ENCODE measurements at places on chromosomes 2 and 18. TPM values are rescaled to one million over a fixed set of nuclear protein-coding genes. Genes with fewer than 3 reads are reported as not detected.
A peak's percentile ranks its signal among the peaks of the same experiment; 100 is the strongest.

Gene ANKRD30BL
- total RNA-seq = not detected

Gene PPP3R1
- 63.5 TPM for total RNA-seq

Gene FAM237A
- total RNA-seq = not detected

- H3K4me1 ChIP-seq = no peaks in the 10 kb centered on the region
- H3K36me3 ChIP-seq = no peaks in the 10 kb centered on the region
- no peak overlapping the region for H3K4me3 ChIP-seq
- no peak for DNase-seq
Measured at GRCh38 chr2:236691799-236692167, 122.2 kb downstream of the ACKR3 start.

- no peaks in the 10 kb centered on the region for H3K36me3 ChIP-seq
- no peaks in the 10 kb centered on the region for H3K27me3 ChIP-seq
- H3K4me3 ChIP-seq = no peak overlapping the region
Measured at GRCh38 chr18:28823506-28824182, 646.7 kb upstream of the CDH2 start.

Gene C2orf72
- not detected for total RNA-seq

Gene SCYGR4
- total RNA-seq = not detected

- H3K27ac ChIP-seq = no peak overlapping the region
- no peak overlapping the region for H3K4me3 ChIP-seq
- H3K4me1 ChIP-seq = no peaks in the 10 kb centered on the region
- H3K27me3 ChIP-seq = no peaks in the 10 kb centered on the region
Measured at GRCh38 chr18:6495536-6495935, 80.8 kb upstream of the L3MBTL4 start.

DNA sequence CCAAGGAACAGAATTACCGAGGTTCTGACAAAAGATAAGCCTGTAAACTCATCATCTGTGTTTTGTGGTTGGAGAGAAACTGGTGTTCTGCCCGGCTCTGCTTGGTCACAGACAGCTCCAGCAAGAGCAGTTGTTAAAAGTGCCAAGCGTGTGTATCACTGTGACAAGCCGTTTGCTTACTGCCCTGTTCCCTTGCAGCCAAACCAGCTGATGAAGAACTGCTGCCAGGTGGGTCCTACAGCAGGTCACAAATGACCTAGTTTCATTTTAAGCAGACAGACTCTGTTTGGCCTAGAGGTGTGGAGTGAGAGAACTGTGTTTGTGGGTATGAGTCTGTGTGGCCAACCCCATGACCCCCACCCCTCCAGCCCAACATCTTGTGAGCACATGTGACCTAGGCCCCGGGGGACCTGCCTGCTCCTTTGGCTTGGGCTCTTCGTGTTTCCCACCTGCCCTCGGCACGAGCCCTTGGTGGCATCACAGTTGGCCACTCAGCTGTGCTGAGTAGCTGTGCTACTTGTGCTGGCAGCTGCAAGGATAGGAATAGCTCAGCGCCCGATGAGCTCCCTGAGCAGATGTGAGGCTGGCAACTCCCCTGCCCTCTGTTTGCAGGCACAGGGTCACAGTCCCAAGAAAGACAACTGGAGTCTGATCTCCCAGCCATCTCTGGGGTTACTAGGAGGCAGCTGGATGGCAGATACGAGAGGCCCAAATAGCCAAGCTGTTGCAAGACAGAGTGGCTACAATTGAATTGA is 9.7 kb downstream of the OXER1 start:
- no peak overlapping the region for H3K4me3 ChIP-seq
- no peaks in the 10 kb centered on the region for H3K27me3 ChIP-seq

- H3K27me3 ChIP-seq = no peaks in the 10 kb centered on the region
- H3K36me3 ChIP-seq = no peaks in the 10 kb centered on the region
- no peak for DNase-seq
- H3K4me1 ChIP-seq = peaks cover 31% of the 10 kb centered on the region
- H3K27ac ChIP-seq = peak overlapping the region; percentile 86
- H3K4me3 ChIP-seq = peak overlapping the region; percentile 82
Measured at GRCh38 chr2:113158884-113159553, 14.8 kb upstream of the PSD4 start.

- no peaks in the 10 kb centered on the region for H3K36me3 ChIP-seq
- H3K4me3 ChIP-seq = no peak overlapping the region
- H3K27me3 ChIP-seq = no peaks in the 10 kb centered on the region
- H3K4me1 ChIP-seq = no peaks in the 10 kb centered on the region
Measured at GRCh38 chr2:149743842-149744448, 156.4 kb upstream of the MMADHC start.

Gene CNDP1
- total RNA-seq = not detected

GRCh38 chr2:17538022-17538843 is 2.3 kb upstream of the VSNL1 start:
- H3K4me3 ChIP-seq = no peak overlapping the region
- no peaks in the 10 kb centered on the region for H3K36me3 ChIP-seq
- H3K27ac ChIP-seq = no peak overlapping the region
- H3K4me1 ChIP-seq = peaks cover 4% of the 10 kb centered on the region
- no peak for DNase-seq

- peaks cover 18% of the 10 kb centered on the region for H3K27me3 ChIP-seq
- no peak overlapping the region for H3K27ac ChIP-seq
- no peak overlapping the region for H3K4me3 ChIP-seq
Measured at GRCh38 chr2:173254659-173255058, 100.0 kb upstream of the CDCA7 start.

- peaks cover 2% of the 10 kb centered on the region for H3K36me3 ChIP-seq
- H3K27me3 ChIP-seq = no peaks in the 10 kb centered on the region
- no peak overlapping the region for H3K27ac ChIP-seq
Measured at GRCh38 chr2:143429932-143430679, 300.9 kb downstream of the ARHGAP15 start.

GRCh38 chr2:202700075-202700901 is 65.5 kb downstream of the FAM117B start:
- H3K36me3 ChIP-seq = peaks cover 18% of the 10 kb centered on the region
- peak overlapping the region; percentile 87 for H3K27ac ChIP-seq
- H3K4me3 ChIP-seq = peak overlapping the region; percentile 59
- DNase-seq = peak; percentile 49
- H3K27me3 ChIP-seq = no peaks in the 10 kb centered on the region
- peaks cover 56% of the 10 kb centered on the region for H3K4me1 ChIP-seq

Gene ZNF396
- 0.77 TPM for total RNA-seq

Gene POMC
- 4.6 TPM for total RNA-seq

DNA sequence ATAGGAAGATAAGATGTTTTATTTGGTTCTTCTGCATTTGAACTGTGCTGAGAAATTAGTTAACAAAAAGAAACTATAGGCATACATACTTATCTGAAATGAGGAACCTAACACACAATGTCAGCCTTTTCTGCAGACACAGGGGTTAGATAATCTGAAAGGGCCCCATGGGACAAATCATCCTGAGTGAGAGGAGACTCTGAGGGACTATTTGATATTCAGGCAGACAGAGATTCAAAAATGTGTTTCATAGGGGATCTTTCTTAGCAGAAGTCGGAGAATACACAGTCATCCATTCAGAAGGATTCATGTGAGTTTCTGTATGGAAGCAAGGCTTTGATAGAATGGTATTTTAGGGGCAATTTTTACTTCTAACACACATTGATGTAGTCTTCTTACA is 79.1 kb downstream of the NCKAP5 start:
- no peaks in the 10 kb centered on the region for H3K27me3 ChIP-seq
- no peaks in the 10 kb centered on the region for H3K36me3 ChIP-seq
- no peak overlapping the region for H3K4me3 ChIP-seq
- DNase-seq = no peak
- no peak overlapping the region for H3K27ac ChIP-seq

- H3K4me1 ChIP-seq = peaks cover 12% of the 10 kb centered on the region
- H3K27ac ChIP-seq = no peak overlapping the region
- no peak for DNase-seq
- H3K4me3 ChIP-seq = no peak overlapping the region
Measured at GRCh38 chr18:70705831-70706416, 417.1 kb downstream of the SOCS6 start.

DNA sequence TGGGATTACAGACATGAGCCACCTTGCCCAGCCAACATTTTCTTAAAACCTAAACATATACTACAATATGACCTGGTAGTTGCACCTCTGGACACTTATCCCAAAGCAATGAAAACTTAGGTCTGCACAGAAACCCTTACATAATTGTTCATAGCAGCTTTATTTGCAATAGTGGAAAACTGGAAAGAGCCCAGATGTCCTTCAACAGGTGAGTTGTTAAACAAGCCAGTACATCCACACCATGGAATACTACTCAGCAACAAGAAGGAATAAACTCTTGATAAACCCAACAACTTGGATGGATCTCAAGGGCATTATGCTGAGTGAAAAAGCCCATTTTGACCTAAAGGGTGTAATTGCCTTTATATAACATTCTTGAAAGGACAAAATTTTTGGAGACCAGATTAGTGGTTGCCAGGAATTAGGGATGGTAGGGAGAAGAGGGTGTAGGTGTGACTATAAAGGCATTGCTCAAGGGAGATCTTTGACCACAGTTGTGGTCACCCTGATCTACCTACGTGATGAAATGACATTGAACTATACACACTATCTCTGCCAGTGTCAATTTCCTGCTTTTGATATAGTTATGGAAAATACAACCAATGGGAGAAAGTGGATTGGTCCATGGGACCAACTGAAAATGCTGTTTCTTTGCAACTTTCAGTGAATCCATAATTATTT is 11.9 kb upstream of the AMMECR1L start:
- H3K4me3 ChIP-seq = no peak overlapping the region
- no peaks in the 10 kb centered on the region for H3K36me3 ChIP-seq
- no peaks in the 10 kb centered on the region for H3K27me3 ChIP-seq
- no peak for DNase-seq

DNA sequence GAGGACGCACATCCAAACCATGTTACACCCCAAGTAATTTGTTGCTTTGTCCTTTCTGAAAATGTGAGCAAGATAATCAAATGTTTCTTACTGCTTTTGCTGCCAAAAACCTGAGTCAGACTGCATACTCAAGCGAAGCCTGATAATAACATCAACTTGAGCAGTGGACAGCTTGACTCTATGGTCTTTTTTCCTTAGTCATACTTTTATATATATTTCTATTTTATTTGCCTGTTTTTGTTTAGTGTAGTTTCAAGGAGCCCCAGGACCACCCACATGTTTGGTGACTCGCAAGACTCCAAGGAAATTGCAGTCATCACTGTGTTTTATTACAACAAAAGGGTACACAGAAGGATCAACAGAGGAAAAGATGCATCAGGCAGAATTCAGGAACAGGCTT is 688.4 kb upstream of the PIK3C3 start:
- no peaks in the 10 kb centered on the region for H3K27me3 ChIP-seq
- no peak overlapping the region for H3K27ac ChIP-seq
- DNase-seq = no peak
- no peak overlapping the region for H3K4me3 ChIP-seq
- no peaks in the 10 kb centered on the region for H3K4me1 ChIP-seq

DNA sequence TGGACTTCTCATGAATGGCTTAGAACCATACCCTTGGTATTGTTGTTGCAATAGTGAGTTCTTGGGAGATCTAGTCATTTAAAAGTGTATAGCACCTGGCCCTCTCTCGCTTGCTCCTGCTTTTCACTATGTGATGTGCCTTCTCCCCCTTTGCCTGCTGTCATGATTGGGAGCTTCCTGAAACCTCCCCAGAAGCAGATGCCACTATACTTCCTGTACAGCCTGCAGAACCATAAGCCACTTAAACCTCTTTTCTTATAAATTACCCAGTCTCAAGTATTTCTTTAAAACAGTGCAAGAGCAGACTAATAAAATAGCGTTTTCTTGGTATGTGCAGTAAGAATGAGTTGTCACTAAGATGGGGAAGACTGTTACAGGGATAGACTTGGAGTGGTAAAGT is 31.6 kb downstream of the BAZ2B start:
- H3K27me3 ChIP-seq = no peaks in the 10 kb centered on the region
- no peak overlapping the region for H3K27ac ChIP-seq
- no peak overlapping the region for H3K4me3 ChIP-seq
- no peaks in the 10 kb centered on the region for H3K4me1 ChIP-seq
- DNase-seq = no peak
- H3K36me3 ChIP-seq = peaks cover 4% of the 10 kb centered on the region

Gene STPG4
- not detected for total RNA-seq

DNA sequence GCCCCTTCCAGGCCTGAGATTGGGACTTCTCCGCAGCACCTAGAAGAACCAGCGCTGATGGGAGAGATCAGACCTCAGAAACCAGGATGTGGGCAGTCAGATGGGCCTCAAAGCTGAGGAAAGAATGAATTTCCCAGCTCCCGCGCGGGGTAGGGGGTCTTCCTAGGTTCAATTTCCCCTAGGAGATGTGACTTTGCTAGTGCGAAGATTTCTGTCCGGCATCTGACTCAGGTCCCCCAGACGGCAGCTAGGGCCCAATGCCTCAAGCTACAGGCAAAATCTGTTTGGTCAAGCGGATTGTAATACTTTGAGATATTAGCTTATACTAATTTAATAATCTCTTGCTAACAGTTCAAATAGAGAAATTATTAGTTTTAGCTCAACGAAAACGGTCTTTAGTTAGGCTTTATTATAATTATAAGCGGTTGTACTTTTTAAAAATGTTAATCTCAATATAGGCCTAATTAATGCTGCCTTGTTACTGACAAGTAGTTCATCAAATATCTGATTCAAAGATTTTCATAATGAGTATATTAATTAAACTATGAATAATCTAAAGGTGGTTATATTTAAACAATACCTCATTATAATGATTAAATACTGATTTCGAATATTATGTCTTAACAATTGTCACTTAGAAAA is 5.8 kb downstream of the DLX1 start:
- DNase-seq = no peak
- no peaks in the 10 kb centered on the region for H3K36me3 ChIP-seq
- no peak overlapping the region for H3K4me3 ChIP-seq
- H3K27ac ChIP-seq = no peak overlapping the region

GRCh38 chr18:69683176-69683575 is 264.5 kb downstream of the CD226 start:
- no peaks in the 10 kb centered on the region for H3K4me1 ChIP-seq
- H3K27me3 ChIP-seq = no peaks in the 10 kb centered on the region
- DNase-seq = no peak
- H3K4me3 ChIP-seq = no peak overlapping the region
- H3K36me3 ChIP-seq = no peaks in the 10 kb centered on the region

DNA sequence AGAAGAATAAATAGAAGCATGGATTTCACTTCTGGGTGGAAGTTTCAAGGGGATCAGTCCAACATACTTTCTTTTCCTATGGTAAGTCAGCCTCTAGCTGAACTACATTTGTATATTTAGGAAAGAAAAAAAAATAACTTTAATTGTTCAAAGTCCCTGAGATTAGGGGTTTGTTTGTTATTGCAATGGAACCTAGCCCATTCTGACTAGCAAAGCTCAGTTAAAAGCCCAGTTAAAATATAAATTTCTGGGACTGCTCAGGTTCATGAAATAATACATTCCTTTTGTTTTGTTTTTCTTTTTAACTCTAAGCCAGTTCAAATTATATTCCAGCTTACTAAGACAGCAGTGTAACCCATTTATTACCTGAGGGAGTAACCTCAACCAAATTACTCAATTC is 2069.6 kb upstream of the CELF4 start:
- no peak overlapping the region for H3K4me3 ChIP-seq
- no peaks in the 10 kb centered on the region for H3K27me3 ChIP-seq
- no peak for DNase-seq
- no peak overlapping the region for H3K27ac ChIP-seq
- no peaks in the 10 kb centered on the region for H3K4me1 ChIP-seq
- no peaks in the 10 kb centered on the region for H3K36me3 ChIP-seq
